DMS 273 treated with DMSO at 0.1 percent for 48 hours (cell line): ENCODE measurements at places on chromosomes 2 and 18.

GRCh38 chr2:222436040-222436413 is 11.7 kb downstream of the SGPP2 start:
- no peak for DNase-seq

GRCh38 chr2:177673602-177674595 is 281.3 kb downstream of the AGPS start:
- no peak for DNase-seq

GRCh38 chr18:5759194-5759593 is 136.1 kb downstream of the TMEM200C start:
- no peak for DNase-seq

DNA sequence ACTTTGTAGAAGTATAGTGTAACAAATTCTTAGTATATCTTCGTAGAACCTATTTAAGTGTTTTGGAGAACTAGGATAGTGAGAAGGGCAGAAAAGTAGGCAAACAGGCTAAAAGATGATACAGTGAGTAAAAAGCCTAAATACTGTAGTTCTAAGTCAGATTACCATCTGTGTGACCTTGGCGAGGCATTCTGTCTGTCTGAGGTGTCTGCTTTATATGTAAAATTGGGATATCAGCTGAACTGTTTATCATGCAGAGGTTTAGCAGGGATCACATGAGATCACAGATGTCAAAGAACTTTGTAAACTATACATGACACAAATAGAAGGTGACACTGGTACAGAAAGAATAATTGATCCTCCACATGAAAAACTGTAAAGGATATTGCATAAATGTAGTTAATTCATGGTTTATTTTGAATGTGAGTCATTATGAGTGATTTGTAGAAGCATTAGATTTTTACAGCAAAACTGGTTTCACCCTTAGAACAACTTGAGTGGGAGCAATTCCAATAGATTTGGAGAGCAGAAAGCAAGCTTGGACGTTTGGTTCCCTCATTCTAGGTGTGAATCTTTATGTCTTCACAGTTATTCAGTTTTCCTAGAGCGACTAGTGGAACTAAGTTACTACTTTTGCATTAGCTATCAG is 41.9 kb downstream of the TAF1B start:
- DNase-seq: no peak

DNA sequence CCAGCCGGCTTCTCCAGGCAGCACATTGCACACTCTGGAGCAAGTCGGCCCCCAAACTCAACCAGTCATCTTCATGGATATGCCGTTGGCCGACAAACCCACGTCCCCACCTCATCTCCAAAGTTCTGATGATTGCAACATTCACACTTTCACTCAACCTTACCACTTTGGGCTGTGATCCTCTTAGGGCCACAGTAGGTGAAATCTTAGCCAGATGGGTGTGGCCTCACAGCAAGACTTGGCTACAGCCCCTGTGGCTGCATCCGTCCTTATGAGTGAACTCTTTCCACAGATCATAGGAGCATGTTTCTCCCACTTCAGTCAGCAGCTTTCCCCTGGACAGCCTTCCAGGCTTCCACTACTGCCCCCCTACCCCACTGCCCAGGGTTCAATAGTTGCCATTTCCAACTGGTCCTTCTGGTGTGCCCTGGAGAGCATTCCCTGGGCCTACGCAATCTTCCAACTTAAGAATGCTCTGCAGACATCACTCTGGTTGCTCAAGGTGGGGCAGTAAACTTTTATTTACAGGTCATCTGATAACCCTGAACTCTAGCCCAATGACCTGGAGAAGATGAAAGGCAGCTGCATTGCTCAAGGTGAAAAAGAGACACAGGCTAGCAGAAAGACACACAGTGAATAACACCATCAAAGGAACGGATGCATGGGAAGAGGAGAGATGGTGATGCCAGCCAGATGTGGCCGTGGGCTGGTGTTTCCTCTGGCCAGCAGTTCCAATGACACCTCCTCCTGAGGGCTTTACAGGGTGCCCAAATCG is 34.5 kb downstream of the ARL4C start:
- no peak for DNase-seq

- no peak for DNase-seq
Measured at GRCh38 chr18:22987547-22988189, 54.5 kb downstream of the RBBP8 start.

- no peak for DNase-seq
Measured at GRCh38 chr2:3493615-3494007, 25.7 kb downstream of the ADI1 start.

DNA sequence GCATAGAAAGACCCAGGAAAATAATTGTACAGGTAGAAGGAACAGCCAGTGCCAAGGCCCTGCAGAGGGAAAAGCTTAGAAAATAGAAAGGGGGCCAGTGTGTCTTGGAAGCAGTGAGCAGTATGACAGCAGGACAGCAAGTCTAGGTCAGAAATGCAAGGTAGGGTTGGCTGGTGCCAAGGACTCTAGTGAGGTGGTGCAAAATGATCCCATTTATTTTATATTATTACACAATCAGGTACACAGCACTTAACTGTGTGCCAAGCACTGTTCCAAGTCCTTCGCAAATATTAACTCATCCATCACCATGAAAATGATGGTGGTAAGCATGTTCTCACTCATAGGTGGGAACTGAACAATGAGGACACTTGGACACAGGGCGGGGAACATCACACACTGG is 100.0 kb downstream of the AQP4 start:
- no peak for DNase-seq

DNA sequence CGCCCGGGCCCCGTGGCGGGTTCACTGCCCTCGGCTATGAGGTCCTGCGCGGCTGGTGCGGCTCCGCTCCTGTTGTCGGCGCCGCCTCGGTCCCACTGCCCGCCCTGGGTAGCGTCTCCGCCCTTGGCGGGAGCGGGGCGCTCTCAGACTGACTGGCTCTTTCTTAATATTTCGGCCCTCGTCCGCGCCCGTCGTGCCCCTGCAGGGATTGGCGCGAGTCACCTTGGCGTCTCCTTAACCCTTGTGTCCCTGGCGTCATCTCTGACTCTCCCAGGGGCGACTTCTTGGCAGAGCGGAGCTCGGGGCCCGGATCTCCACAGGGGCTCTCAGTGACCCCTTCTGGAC is 1.3 kb downstream of the PTMA start:
- DNase-seq: no peak

- DNase-seq: no peak
Measured at GRCh38 chr18:3468066-3468705, 18.2 kb downstream of the TGIF1 start.

GRCh38 chr2:215439980-215440512 is 4.2 kb upstream of the FN1 start:
- DNase-seq: no peak

DNA sequence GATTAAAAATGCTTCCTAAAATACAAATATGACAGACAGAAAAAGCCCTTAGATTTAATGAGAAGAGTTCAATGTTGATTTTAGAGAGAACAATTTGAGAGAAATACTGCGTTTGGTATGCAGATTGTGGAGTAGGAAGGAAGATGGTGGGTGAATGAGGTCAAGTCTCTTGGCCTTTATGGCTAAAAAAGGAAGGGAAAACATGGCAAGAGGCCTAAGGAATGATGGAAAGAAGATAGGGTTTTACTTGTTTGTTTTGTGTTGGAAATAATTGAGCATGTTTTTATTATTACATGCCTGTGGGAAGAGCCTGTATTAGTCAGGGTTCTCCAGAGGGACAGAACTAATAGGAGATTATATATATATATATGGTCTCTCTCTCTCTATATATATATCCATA is 318.1 kb downstream of the TRIB2 start:
- DNase-seq: no peak

GRCh38 chr2:33126552-33126951 is 179.8 kb downstream of the LTBP1 start:
- DNase-seq: no peak

GRCh38 chr2:154532763-154533162 is 165.7 kb upstream of the KCNJ3 start:
- no peak for DNase-seq

GRCh38 chr2:197268786-197269584 is 41.6 kb downstream of the ANKRD44 start:
- no peak for DNase-seq

DNA sequence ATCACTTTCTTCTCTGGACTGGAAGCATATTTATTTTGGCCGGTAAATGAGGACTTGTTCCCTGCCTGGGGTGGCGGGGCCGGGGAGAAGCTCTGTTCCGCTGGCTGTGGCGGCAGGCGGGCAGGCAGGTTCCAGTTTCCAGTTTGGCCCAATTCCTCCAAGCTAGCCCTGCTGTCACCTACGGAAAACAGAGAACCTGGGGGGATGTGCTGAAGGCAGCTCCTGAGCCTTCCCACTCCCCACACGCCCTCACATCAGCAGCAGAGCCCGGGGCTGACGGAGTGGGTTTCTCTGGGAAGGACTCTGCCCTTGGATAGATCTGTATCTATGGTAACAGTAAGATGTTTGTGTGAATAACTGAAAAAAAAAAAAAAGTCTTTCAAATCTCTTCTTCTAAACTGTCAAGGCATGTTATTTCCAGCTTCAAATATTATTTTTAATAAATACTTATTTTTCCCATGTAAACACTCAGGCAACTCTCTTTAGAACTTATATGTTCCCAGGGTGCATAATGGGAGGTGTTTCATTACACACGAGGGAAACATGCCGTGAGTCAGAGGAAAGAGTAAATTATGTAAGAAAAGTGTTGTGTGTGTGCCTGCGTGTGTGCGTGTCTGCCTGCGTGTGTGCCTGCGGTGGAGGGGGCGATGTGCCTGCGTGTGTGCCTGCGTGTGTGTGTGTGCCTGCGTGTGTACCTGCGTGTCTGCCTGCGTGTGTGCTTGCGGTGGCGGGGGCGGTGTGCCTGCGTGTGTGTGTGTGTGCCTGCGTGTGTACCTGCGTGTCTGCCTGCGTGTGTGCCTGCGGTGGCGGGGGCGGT is 116.1 kb upstream of the ZNF516 start:
- DNase-seq: no peak

DNA sequence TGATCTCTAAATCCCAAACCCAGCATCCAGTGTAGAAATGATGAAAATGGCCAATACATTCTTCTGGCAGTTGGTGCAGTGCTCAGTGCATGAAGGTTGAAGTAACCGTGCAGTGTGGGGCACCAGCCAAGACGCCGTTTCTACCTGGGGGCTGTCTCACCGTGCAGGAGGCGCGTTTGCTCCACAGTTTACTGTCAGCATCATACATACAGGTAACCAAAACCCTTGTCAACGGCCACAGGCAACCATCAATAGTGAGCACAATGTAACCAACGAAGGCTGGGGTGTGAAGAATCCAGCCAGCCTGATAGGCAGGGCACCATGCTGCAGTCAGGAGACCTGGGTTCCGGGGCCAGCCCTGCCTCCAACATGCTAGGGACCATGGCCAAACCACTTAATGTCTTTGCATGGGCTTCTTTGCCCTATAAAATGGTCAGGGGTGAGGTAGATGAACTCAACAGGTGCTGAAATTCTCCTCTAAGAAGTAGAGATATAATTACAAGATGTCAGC is 127.5 kb upstream of the ID2 start:
- no peak for DNase-seq

DNA sequence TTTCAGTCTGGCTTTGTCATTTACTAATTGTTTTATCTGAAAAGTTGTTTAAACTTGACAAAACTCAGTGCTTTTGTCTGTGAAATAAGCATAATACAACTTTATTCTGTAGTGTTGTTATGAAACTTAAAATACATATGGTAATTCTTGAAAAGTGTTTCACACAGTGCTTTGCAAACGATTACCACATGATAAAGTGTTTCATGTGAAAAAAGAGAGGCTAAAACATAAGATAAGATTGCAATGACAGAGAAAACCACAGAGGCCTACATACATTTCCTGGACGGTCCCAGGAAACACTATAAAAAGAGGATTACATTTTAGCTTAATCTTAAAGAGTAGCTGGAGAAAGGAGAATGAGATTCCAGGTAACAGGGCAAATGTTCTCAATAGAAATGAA is 1934.6 kb upstream of the LRRTM1 start:
- DNase-seq: no peak

- DNase-seq: no peak
Measured at GRCh38 chr2:145126146-145126545, 606.2 kb upstream of the ZEB2 start.

DNA sequence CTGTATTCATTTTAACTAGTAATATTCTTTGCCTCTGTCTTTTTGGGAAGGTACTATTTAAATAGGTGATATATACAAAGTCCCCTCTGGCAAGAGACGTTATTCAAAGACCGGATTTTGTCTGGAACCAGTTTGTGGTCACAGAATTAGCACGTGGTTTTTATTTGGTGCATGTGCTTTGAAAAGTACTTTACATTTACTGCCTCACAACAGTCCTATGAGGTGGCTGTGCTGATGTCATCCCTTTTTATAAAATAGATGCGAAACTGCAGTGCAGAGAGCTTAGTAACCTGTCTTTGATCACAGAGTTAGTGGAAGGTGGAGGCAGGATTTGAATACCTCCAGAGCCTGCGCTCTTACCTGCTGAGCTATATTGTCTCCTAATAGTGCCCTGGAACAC is 4.0 kb downstream of the LPIN1 start:
- DNase-seq: no peak

- DNase-seq: no peak
Measured at GRCh38 chr2:113127646-113128570, 510 bp downstream of the IL1RN start.

GRCh38 chr2:65021709-65022108 is 32.5 kb downstream of the SLC1A4 start:
- no peak for DNase-seq

GRCh38 chr18:9239720-9240119 is 94.9 kb upstream of the TWSG1 start:
- DNase-seq: no peak

GRCh38 chr18:63087421-63088230 is 231.9 kb downstream of the BCL2 start:
- no peak for DNase-seq

DNA sequence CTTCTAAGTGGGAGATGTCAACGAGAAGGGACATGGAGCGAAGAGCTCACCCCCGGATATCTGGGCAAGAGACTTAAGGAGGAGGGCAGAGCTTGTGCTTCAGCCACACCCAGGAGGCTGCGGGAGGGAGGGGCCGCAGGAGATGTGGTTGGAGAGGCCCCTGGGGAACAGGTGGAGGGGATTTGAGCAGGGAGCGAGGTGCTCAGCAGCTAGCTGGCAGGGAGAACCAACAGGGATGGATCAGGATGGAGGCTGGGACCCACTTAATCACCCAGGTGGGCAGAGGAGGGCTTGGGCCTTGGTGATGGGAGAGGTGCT is 78.3 kb downstream of the MBP start:
- DNase-seq: no peak

DNA sequence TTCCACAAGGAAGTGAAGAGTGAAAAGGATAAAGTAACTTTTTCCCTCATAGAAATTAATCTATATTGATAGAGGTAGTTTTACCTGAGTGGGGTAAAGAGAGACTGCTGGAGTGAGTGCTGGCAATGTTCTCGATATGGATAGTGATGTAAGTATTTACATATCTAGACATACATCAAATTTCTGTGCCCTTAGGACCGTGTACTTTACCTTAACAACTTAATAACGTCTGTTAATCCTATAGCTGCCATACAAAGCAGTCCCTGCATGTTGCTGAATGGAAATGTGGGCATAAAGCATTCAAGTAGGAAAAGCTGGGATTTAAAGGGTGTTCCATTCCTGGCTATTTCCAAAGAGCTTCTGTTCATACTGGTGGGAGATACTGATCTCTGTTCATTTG is 162.4 kb upstream of the NOSTRIN start:
- no peak for DNase-seq
